Stimulated activated CD8-positive, alpha-beta memory T cell treated with anti-CD3 and anti-CD28 coated beads, Interleukin-7, amount 100 ng/mL, for 1 hour (primary cell): ENCODE measurements at places on chromosomes 4 and X.

GRCh38 chr4:186058253-186058979, 10.5 kb upstream of the TLR3 start:
- no peak for DNase-seq

- no peak for DNase-seq
Measured at GRCh38 chrX:72102126-72102525, 29.6 kb downstream of the RTL5 start.

- no peak for DNase-seq
Measured at GRCh38 chrX:81286608-81287007, 84.7 kb downstream of the SH3BGRL start.

GRCh38 chr4:100780126-100780525, 262.3 kb upstream of the EMCN start:
- DNase-seq: no peak

- DNase-seq: no peak
Measured at GRCh38 chrX:1860936-1861594, 246.2 kb downstream of the ASMT start.

GRCh38 chr4:142150483-142150882, 514.1 kb downstream of the IL15 start:
- no peak for DNase-seq

DNA sequence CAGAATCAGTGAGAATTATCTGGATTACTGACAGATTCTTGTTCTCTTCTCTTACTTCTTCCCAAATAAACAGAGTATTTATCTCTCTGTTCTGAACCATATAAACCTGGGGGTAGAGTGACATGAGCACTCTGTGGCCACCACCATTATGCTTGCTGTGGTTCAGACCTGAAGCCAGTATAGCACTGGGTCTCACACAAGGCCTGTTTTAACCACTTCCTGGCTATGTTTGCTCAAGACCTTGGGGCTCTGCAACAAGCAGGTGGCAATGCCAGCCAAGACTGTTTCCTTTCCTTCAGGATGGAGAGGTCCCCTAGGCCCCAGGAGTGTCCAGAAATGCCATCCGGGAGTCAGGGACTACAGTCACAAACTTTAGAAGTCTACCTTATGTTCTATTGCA, 21.7 kb upstream of the HEPH start:
- no peak for DNase-seq

GRCh38 chr4:184313702-184314659, 96.3 kb upstream of the ENPP6 start:
- DNase-seq: no peak

GRCh38 chrX:123171781-123172180, 12.3 kb upstream of the GRIA3 start:
- no peak for DNase-seq

DNA sequence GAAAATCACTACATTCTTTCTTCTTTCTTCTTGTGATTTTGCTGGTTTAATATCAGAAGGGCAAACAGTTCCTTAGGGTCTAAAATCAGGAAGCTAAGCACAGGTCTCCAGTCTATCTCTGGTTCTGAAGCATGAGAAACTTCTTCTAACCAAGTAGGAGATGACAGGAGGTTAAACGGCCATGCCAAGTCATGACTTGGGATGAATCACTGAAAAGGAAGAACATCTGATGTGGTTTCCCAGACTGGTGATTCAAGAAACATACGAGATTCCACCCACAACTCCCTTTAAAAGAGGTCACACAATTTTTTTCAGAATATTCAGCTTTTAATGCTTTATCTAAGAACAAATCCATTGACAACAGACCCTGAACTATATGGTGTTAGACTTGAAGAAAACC, 684.0 kb upstream of the PRKX start:
- DNase-seq: no peak

- DNase-seq: no peak
Measured at GRCh38 chr4:183544109-183544508, 39.3 kb downstream of the ING2 start.

DNA sequence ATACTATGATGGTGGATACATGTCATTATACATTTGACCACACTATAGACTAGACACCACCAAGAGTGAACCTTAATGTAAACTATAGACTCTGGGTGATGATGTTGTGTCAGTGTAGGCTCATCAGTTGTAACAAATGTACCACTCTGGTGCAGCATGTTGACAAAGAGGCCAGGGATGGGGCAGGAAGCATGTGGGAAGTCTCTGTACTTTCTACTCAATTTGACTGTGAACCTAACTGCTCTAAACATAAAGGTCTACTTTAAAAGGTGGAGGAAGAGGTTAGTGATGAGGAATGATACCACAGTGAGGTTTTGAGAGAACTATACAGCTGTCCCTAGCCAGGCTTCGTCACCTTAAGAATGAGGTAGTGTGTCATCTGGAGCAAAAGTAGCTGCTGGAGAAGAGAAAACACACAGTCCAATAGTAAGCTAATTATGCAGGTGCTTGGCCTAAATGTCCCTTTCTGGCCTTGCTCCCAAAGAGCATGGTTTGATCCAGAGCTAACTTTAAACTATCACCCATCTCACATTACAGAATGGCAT, 38.4 kb downstream of the GRSF1 start:
- no peak for DNase-seq

GRCh38 chr4:83282049-83282535, 2.5 kb downstream of the COQ2 start:
- DNase-seq: peak; percentile 36

GRCh38 chrX:25144043-25144940, 128.5 kb upstream of the ARX start:
- no peak for DNase-seq

DNA sequence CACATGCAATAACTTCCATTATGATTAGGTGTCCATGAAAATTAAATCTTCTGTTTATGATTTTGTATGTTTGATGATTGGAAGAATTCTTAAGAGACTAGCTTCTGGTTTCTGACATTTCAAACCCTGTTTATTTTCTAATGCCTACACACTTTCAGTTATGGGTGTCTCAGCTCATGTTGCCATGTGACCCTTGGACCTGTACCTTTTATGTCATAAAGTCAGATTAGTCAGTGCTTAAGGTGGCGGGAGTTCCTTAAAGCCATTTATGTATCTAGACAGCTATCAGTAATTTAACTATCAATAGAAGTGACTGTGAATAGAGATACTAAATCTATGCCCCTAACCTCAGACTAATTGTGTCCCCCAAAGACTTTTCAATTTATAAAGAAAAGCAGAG, 155.6 kb downstream of the GBA3 start:
- DNase-seq: no peak

DNA sequence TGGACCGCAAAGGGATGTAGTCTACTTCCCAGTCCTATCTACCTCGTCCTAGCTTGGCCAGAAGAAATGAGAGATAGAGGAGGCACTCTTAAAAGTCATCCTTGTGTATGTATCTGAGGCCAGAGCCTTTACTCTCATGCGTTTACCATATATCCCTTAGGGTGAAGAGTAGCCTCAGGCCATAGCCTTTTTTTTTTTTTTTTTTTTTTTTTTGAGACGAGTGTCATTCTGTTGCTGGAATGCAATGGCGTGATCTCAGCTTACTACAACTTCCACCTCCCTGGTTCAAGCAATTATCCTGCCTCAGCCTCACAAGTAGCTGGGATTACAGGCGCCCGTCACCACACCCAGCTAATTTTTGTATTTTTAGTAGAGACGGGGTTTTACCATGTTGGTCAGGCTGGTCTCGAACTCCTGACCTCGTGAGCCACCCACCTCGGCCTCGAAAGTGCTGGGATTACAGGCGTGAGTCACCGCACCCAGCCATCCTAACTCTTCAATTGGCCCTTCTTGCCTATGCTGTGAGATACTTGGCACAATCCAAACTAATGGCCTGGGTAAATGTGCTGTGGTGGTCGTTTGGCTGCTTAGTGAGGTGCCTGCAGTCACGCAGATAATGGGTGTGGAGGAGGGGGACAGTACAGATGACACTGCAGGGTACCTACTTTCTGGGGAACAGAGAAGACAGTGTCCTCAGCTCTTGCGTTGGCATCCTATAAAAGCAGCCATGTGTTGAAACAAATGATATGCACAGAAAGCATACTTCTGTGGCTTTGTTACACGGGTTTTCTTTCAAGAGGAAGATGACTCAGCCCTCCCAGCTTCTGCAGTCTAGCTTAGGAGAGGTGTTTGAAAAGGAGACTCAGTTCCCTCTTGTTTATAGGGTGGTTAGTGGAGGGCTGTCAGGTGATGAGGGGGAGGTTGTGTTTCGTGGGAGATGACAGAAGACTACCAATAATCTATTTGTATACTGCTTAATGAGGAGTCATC, 10.4 kb upstream of the DGAT2L6 start:
- no peak for DNase-seq

GRCh38 chrX:51456814-51457213, 39.6 kb downstream of the NUDT11 start:
- no peak for DNase-seq

DNA sequence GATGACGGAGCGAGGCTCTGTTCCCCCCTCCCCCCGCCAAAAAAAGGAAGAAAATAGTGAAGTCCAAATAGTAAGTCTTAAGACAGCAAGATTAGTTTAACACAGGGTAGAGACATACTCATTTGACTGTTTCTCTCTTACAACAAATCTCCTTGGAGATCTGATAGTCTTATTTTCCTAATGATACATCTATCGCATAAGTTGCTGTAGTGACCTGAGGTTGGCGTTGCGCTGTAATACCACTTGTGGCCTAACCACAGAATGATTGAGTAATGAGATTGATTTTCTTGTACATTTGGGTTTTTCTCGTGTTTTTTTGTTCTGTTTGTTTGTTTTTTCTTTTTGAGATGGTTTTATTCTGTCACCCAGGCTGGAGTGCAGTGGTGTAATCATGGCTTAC, 27.2 kb downstream of the OCIAD1 start:
- DNase-seq: no peak

DNA sequence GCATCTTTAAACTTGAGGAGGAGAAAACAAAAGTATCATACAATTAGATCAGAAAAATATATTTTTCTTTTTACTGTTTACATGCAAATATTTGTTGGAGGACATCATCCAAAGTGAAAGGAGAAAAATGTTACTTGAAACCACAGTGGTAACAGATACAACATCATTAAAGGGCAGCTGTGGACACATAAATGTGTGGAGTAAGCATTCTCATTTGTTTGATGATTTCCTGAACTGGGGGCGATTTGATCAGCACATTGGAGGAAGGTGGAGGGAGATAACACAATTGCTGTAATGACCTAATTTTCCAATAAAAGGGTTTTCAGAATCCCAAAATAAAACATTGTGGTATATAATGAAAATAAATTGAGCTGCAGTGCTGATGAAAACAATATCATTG, 314.5 kb upstream of the HS3ST1 start:
- DNase-seq: no peak

- DNase-seq: no peak
Measured at GRCh38 chr4:6065934-6066590, 47.8 kb upstream of the C4orf50 start.

DNA sequence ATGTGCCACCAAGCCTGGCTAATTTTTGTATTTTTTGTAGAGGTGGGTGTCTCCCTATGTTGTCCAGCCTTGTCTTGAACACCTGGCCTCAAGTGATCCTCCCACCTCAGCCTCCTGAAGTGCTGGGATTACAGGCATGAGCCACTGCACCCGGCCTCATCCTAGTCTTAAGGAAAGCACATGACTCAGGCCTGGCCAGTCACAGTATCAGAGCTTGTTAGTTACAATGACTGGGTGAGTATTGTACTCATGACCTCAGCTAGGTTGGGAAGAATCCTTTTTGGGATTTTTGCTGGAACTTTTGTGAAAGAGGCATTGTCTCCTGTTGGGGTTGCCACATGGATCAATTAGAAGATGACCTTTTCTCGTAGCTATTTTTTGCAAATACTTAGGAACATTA, 292.8 kb downstream of the RAPGEF2 start:
- DNase-seq: no peak
